Putamen (tissue), 1 donor: ENCODE measurements at places on chromosomes 4 and X.
A peak's percentile ranks its signal among the peaks of the same experiment; 100 is the strongest.

DNA sequence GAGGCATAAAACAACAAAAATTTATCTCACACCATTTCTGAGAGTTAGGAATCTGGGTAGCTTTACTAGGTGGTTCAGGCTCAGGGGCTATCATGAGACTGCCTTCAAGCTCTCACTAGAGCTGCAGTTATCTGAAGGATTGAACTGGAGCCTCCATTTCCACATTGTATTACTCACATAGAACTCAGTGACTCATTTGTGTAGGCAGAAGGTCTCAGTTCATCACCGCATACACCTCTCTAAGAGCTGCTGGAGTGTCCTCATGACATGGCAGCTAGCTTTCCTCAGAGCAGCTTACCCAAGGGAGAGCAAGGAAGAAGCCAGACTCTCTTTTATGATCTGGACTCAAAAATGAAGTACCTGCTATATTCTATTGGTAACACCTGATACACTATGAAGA is 389.2 kb downstream of the IQCM start:
- DNase-seq, result no peak

DNA sequence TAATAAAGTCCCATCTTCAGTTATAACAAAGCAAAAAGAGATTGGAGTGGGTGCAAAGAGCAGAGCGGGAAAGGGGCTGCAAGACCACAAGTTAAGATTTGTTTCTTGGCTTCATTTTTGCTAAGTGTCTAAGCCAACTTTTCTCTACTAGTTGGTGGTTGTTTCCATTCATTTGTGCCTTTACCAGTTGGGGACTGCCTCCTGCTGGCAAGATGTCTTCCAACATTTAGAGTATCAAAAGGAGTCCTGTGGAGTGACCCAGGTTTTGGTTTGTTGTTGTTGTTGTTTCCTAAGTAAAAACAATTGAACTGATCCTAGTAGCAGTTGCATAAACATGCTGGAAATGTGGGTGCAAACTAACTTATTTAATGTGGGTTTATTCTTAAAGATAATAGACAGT is 121.1 kb downstream of the SPATA18 start:
- DNase-seq, result no peak

- DNase-seq, result peak; percentile 9
These were observed 183.3 kb downstream of the KDR start for GRCh38 chr4:54941994-54942552.

- no peak for DNase-seq
These were observed 549.4 kb downstream of the TLL1 start for GRCh38 chr4:166422475-166422874.

GRCh38 chr4:140681201-140681600 is 75.0 kb downstream of the TBC1D9 start:
- DNase-seq, result no peak

DNA sequence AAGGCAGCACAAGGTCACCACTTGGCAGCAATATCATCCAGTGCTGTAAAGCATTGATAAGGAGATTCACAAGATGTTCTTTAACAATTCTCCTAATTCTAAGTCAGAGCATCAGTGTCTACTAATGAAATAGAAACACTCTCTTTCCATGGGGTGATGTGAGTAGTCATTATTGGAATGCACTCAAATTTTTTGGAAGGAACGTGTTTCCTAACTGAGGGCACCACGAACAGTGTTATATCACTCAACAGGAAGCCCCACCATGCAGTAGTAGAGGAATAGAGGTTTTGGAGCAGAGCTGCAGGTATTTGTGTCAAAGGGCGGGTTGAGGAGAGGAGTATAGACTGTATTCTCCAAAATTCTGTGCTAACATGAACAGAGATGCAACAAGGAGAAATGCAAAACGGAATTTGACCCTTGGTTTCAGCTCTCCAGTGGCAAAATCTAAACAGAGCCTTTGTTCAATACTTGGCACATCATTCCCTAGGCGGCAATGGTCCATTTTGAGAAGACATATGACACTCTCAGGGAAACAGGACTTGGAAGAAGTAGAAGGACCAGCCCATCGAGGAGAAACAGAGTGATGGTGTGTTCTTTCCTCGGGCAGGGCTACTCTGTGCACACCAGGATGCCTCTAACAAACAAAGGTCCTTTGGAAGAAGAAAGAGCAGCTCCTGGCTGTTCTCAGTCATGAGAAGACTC is 98.9 kb downstream of the CPEB2 start:
- peak; percentile 92 for DNase-seq

DNA sequence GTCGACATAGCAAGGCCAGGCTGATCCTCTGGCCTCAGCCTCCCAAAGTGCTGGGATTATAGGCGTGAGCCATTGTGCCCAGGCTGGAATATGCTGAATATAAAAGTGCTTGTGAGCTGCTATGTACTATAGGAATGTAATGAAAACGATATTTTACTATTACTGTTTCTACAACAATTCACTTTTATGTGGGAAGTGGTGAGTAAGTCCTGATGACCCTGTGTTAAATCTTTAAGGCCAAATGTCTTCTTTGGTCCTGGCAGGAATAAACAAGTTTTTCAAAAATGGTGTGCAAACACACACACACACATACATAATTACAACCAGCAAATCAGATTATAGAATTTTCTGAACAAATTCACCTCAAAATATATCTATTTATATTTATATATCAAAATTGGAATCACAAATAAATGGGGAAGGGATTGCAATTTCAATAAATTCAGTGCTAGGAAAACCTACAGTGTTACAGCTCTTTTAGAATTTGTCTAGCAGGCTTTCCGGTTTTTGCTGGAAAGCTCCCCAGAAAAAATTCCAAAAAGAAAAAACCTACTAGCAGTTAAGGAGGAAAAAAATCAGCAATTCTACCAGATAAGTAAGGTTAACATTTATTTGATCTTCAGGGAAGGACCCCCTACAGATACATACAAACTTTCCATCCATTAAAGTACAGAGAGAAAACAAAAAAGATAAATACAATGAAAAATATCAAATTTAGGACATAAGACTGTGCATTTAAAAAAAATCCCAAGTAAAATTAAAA is 17.9 kb downstream of the SMIM14 start:
- no peak for DNase-seq

DNA sequence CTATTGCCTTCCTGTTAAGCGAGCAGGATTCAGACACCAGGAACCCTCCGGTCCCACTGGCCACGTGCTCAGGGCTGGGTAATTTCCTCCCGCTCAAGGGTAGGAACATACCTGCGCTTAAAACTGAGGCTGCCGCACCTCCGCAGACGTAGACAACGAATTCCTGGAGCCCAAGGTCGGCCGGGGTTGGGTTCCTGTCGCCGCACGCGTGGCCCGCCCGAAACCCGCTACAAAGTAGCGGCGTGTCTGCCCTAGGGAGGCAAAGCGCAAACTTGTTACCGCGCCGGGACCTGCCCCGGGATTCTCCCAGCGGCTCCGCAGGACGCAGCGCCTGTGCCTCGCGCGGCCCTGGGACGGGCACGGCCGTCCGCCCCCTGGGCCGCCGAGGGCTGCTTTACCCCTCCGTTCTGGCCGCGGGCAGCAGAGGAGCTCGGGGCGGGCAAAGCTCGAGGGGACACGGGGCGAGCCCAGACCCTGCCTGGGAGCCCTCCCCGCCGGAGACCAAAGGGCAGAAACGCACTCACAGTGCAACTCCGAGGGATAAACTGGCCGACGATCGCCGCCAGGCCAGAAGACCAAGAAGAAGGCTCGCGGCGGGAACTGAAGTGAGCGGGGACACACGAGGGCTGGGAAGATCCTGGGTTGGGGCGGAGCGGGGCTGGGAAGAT is at the start of gene ERVMER34-1:
ERVMER34-1 (minus strand) TSS at position 607 of the 668 bp plus-strand sequence. CDS start 5,905 bp downstream, outside the sequence.
- DNase-seq, result no peak

GRCh38 chrX:78124307-78124706 is 15.1 kb downstream of the TAF9B start:
- no peak for DNase-seq

DNA sequence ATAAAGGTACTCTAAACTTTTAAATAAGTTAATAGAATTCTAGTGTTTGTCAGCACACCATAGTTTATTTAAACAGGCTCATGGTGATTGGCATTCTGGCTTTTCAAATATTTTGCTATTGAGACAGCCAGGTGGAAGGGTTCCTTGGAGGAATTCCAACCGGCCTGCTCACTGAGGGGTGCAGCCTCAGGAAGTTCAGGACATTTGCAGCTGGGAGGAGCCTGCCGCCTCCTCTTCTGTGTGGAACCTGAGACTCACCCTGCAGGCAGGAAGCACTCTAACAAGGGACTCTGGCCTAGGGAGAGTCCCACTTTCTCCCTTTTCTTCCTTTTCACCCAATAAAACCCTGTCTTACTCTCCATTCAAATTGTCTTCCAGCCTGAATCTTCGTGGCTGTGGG is 1328.0 kb downstream of the FSTL5 start:
- no peak for DNase-seq

DNA sequence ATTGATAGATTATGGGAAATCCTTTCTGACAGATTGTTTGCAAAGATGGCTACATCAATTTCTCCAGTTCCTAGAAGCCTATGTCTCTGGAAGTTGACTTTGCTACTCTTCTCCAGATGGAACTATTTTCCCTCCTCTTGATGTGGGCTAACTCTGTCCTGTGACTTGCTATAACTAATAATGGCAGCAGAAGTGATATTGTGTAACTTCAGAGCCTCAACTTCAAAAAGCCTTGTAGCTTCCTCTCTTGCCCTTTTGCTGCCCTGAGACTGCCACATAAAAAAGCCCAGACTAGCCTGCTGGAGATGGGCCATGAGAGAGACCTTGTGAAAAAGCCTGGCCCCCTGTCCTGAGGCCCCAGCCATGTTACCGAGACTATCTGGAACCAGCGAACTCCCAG is 210.7 kb upstream of the SLC7A11 start:
- DNase-seq, result no peak

DNA sequence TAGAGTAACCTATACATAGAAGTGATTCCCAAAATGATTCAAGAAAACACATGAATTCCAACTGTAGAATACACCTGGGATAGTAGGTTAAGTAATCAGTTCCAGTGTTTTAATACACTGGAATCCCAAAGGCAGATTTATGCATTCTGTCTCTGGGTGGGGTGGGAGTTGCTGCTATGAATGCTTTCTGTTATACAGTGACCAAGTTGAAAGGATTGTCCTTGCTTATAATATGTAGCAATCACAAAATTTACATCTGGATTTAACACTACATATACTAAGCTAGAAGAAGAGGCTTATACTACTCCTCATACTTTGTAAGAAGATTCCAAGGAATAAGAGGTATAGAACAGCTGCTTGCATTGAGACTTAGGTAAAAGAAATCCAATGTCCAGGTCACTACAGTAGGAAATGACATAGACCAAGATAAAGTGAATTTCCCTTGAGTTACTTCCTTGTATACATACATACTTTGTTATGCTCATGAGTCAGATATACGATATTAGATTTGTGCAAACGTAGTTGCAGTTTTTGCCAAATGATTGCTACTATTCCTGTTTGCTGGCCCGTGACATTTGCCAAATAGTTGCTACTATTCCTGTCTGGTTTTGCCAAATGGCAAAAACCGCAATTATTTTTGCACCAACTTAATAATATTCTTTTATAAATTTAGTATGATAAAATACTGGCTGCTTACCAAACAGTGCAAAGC is 210.5 kb upstream of the DIAPH2 start:
- DNase-seq, result no peak

DNA sequence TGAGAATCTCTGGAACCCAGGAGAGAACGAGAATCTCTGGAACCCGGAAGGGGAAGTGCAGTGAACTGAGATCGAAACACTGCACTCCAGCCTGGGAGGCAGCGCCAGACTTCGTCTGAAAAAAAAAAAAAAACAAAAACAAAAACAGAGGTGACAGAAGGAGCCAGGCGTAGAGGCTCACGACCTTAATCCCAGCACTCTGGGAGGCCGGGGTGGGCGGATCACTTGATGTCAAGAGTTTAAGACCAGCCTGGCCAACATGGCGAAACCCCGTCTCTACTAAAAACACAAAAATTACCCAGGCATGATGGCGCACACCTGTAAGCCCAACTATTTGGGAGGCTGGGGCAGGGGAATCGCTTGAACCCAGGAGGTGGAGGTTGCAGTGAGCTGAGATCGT is 17.0 kb downstream of the ZNF280C start:
- no peak for DNase-seq

DNA sequence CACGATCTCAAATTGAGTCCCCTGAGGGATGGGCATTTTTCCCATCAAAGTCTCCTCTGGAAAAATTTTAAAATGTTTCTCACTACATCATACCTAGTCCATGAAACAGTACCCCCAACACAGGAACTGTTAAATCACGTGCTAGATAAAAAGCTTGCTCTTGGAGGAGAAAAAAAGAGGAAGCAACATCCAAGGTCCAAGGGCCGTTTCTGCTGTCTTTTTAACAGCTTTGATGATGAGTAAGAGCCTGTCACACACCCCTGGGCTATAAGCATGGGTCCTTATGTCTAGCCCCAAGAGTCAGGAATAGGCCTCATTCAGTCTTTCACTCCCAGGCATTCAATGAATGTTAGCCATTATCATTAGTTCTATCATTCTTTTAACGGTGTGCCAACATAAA is 128.9 kb downstream of the SH3KBP1 start:
- DNase-seq, result no peak

GRCh38 chr4:39062094-39062769 is at the start of gene KLHL5:
Gene KLHL5 (plus strand): TSS chr4:39062232. CDS start chr4:39062653, 421 bp downstream.
- DNase-seq, result no peak

DNA sequence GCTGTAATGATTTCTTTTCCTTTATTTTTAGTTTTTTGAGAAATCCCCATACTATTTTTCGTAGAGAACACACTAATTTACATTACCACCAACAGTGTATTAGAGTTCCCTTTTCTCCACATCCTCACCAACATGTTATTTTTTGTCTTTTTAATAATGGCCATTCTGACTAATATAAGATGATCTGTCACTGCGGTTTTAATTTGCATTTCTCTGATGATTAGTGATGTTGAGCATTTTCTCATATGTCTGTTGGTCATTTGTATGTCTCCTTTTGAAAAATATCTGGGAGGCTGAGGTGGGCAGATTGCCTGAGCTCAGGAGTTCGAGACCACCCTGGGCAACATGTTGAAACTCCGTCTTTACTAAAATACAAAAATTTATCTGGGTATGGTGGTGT is 30.2 kb downstream of the SPINK2 start:
- DNase-seq, result no peak

GRCh38 chr4:54439831-54440243 is 210.7 kb downstream of the PDGFRA start:
- peak; percentile 62 for DNase-seq

GRCh38 chr4:137299281-137299680 is 233.0 kb downstream of the PCDH18 start:
- no peak for DNase-seq

- DNase-seq, result no peak
These were observed 60.9 kb upstream of the SORBS2 start for GRCh38 chr4:185872747-185873380.

GRCh38 chr4:184732126-184732525 is 1.8 kb downstream of the CENPU start:
- no peak for DNase-seq

DNA sequence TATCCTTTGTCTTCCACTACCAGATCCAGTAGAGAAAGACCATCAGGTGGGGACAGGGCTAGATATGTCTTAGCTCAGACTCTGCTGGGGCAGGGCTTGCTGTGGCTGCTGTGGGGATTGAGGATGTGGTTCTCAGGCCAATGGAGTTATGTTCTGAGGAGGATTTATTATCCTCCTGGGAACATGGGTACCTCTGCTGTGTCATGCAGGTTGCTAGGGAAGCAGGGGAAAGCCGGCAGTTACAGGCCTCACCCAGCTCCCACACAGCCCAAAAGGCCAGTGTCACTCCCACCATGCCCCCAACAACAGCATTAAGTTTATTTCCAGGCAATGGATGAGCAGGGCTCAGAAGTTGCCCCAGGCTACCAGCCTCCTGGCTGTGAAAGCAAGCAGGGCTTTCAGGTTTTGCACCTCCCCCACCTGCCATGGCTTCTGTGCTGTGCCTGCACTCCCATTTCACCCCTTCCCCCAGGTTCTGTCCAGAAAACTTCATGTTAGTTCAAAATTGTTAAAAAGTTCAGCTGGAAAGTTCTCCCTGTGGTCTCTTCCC is 879.9 kb downstream of the ARAP2 start:
- DNase-seq, result no peak

- DNase-seq, result no peak
These were observed 71.3 kb upstream of the KIT start for GRCh38 chr4:54586320-54586955.
